Left ventricle myocardium superior (tissue), 1 donor: ENCODE measurements at places on chromosomes 2 and 18.

- no peak for DNase-seq
Observed at GRCh38 chr2:171615069-171615468, 72.2 kb upstream of the DYNC1I2 start.

DNA sequence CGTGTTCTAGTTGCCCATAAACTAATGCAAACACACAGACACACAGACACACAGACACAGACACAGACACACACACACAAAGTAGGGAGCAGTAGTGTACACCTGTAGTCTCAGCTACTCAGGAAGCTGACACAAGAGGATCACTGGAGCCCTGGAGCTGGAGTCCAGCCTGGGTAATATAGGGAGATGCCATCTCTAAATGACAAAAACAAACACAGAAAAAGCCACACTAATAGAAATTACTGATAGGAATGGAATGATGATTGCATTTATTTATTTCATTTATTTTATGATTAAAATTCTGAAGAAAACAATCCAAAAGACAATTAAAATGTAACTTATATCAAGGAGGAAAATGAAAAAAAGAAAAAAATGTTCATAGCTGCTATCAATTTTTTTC, 30.8 kb downstream of the TCF4 start:
- DNase-seq, result no peak

DNA sequence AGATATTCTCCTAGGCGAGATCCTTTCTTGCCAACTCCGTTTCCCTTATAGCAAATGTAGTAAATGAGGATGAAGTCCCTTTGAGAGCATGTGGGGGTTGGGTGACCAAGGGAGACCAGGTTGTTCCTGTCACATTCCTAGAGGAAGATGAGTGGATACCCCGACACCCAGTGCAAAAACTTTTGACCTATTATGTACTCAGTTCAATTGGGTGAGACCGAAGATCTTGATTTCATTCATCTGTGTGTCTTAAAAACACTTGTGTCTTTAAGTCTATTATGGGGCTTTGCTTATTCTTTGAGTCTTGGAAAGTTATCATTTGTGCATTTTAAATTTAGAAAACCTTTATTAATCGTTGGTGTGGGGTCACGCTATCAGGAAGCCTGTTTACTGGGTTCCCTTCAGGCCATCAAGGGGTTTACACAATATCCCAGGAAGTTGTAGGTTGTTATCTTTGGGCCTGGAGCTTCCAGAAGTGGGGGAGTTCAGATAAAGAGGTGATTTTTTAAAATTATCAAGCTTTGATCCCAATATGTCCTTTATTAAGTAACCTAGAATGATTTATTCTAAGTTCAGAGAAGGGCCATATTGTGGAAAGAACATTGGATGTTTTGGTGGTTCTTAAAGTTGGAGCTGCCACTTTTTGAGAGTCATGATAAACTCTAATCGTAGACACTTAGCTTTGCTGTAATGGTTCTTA, 2.8 kb downstream of the RHOB start:
- no peak for DNase-seq

- DNase-seq, result no peak
Observed at GRCh38 chr2:115161081-115161770, 718.8 kb downstream of the DPP10 start.

DNA sequence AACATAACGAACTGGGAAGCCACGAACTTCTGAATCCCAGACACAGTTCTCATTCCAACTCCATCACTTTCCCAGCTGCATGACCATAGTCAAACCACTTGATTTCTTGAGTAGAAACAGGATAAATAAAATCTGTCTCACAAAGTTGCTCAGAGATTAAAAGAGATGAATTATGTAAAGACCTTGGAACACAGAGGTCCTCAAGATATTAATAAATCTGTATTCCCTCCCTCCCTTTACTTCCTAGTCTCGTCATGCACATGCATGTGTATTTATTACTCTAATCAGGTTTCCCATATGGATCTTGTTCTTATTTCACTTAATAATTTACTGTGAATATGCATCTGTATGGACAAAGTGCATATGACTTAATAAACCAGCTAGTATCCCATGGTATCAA, 21.1 kb upstream of the CSRNP3 start:
- no peak for DNase-seq
